ENCODE measurements at places on chromosomes 7 and 10.
A peak's percentile ranks its signal among the peaks of the same experiment; 100 is the strongest.

DNA sequence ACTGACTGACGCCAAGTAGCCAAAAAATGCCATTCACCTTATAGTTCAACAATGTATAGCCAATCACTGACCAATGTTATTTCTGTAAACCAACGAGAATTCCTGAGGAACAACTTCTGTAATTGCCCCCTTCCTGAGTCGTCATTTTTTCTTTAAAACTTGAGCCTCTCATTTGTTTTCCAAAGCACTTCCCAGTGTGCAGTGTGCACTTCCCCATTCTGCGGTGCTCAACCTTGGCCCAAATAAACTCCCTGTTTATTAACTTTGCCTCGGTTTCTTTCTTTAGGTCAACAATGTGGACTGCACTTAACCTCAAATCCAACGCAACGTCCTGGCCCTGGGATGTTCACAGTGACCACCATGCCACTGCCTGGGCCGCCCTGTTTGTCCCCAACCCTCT is 15.1 kb downstream of the PKD1L1 start:
- no peak for DNase-seq

DNA sequence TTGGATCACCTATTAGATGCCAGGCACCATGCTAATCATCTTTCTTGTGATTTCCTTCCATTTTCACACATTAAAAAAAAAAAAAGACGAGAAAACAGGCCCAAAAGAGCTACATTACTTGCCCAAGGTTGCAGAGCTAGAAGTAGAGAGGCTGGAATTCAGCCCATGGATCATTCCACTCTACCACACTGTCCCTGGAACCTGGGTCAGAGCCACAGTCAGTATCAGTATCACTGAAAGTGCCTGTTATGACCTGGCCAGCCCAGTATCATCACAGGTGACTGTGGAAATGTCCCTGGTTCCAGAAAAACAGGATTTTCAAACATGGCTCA is 3.3 kb upstream of the FLNC start:
- no peak for DNase-seq

- DNase-seq, result no peak
Observed at GRCh38 chr10:96968682-96969423, 136.8 kb downstream of the LCOR start.

DNA sequence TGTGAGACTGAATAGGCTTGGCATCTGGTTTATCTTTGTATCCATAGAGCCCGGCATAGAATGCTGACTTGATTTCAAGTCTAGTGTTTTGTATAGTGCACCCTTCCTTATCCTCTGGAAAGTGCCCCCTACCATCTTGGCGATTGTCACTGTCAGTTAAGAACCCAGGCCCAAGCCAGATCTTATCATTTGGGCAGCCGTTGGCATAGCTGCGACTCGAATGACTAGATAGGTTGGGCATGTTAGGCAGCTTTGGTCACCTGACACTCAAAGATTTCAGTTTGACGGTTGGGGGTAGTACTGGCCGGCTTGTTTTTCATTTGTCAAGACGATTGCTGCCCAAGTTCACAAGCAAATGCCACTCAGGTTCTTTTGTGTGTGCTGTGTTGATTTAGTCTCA is 6.6 kb downstream of the NIPSNAP2 start:
- no peak for DNase-seq

DNA sequence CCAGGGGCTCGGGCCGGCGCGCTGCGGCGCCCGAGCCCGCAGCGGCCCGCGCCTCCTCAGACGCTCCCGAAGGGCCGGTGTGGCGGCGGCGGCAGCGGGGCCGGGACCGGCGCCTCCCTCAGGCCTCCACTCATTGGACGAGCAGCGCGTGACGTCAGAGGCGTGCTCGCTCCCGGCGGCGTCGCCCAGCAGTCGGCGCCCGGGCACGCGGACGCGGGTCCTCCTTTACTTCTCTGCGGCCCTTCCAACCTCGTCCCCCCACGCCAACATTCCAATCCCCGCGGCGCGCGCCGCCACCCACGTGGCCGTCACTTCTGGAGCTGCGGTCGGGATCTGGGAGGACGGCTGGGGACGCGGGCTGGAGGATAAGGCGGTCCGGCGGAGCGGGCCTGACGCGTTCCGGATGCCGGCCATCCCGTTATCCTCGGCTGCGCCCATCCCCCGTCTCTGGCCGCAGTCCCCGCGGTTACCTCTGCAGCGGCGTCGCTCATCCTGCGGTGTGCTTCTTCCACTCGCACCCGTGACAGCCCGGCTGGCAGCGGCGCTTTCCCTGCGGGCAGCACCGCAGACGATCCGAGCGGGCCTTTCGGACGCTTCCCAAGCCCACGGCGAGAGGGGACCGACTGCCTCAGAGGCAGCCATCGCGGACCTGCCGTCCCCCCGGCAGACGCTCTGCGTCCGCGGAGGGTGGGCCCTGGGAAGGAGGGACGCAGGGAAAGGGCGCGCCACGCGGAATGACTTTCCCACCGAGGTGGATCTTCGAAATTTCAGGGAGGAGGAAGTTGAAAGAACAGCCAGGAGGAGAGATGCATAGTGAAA is at the start of gene PDZD8:
Gene PDZD8, minus strand, starts transcription at position 81 of the 819 bp plus-strand sequence. CDS start 213 bp downstream, outside the sequence.
- peak; percentile 90 for DNase-seq

- DNase-seq, result no peak
Observed at GRCh38 chr7:125926621-125927020, 997.0 kb upstream of the POT1 start.

DNA sequence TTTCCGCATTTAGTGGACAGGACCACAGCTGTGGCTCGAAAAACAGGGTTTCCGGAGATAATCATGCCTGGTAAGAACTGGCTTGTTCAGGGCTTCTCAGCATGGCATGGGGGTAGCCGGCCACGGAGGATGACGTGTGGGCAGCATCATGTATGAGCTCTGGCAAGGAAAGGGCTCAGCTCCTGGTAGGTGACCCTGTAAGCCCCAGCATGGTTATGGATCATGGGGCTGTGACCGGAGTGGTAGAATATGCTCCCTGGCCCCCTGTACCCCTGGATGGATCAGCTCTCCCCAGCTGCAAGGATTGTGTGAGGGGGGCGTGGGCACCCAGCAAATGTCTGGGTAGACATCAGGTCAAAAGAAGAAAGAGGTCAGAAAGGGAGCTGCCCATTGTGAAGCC is 113.5 kb downstream of the DOCK1 start:
- DNase-seq, result no peak

DNA sequence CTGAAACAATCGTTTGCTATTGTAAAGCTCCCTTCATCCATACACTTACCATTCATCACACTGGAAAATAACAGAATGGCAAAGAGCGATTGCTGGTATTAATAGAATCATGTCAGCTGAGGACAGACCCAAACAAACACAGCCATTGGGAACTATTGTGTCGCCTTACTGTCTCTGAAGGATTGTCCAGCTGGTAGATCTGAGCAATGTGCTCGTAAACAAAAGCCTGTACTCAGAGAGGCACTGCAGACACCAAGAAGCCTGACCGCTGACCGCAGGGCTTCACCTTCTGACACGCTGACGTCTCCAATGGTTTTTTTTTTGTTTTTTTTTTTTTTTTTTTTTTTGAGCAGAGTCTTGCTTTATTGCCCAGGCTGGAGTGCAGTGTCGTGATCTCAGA is 151.0 kb upstream of the FRMD4A start:
- no peak for DNase-seq

GRCh38 chr10:52463826-52464225 is 149.7 kb downstream of the DKK1 start:
- no peak for DNase-seq

Measured in CD4-positive, alpha-beta T cell treated with Interleukin-1 beta for 1 hour (primary cell).